Stimulated activated CD4-positive, alpha-beta T cell treated with anti-CD3 and anti-CD28 coated beads, Interleukin-4, amount 100 ng/mL, for 1 hour (primary cell): ENCODE measurements at places on chromosomes 16 and 17.
A peak's percentile ranks its signal among the peaks of the same experiment; 100 is the strongest.

GRCh38 chr17:34920676-34921075 lies 40.6 kb downstream of the CCT6B start:
- no peak for DNase-seq

DNA sequence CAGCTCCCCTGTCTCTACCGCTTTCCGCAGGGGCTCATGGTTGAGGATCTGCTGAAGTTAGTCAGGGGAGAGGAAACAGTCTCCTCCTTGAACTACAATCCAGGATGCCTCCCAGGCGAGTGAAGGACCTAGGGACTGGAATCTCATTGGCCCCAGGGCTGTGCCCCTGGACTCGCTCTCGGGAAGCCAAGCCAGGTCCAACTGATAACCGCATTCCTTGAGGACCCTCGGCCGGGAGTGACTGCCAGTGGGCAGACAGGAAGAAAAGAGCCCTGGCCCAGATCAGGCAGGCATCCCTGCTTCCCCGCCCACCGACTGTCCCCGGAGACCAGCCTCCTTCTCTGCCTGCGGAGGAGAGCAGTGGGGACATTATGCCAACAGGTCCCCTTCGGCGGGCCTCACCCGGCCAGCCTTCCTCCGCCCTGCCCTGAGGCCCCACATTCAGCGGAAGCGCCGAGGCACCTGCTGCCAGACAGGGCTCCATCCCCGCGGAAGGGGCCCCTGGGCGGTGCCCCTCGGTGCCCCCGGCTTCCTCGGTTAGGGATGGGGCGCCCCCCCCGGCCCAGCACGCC lies 776 bp downstream of the LRRC75A start:
- peak; percentile 18 for DNase-seq

DNA sequence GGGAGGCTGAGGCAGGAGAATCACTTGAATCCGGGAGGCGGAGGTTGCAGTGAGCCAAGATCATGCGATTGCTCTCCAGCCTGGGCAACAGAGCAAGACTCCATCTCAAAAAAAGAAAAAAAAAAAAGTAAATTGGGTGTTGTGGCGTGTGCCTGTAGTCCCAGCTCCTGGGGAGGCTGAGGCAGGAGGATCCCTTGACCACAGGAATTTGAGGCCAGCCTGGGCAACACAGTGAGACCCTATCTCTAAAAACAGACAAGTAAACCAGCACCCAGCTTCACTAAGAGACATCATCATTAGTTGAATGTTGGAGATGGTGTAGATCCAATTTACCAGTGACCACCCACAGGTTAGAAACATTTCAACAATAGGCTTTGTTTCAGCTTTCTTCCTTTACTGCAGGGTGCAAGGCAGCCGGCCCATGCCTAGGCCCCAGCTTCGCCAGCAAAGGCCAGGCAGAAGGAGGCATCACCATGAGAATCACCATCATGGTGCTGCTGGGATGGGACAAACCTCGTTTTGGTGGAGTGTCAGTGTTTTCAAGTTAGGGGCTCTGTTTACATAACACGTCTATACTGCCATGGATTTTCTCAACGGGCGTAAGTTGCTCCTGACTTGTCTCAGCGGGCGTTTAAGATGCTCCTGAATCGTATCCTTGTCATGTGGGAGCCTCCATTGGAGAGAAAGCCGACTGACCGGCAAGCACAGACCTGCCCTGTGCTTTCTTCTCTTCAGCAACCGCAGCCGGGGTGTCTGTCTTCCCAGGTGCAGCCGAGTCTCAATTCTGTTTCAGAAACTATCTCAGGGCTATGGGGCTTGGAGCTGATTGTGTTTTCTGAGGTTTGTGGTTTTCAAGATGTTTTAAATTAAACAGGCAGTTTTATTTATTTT lies 7.3 kb downstream of the TCF25 start:
- DNase-seq, result no peak

GRCh38 chr17:10798332-10798749 lies 5.6 kb downstream of the TMEM238L start:
- DNase-seq, result no peak

DNA sequence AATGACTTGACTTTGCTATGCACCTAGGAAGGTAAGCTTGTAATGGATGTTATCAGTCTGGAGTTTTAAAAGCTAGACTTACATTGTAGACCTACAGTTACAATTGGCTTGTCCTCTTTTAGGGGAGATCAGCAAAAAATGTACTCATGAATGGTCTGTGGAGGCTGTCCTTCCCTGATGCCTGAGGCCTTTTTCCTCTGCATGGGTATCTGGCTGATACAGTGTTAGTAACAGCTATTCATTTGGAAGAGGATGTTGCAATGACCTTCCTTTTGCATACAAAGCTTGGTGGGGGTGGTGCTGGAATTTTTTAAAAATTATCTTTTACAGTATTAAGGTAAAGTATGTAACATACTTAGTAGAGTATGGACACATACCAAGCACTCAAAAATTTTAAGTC lies 525.5 kb downstream of the KIF2B start:
- DNase-seq, result no peak

DNA sequence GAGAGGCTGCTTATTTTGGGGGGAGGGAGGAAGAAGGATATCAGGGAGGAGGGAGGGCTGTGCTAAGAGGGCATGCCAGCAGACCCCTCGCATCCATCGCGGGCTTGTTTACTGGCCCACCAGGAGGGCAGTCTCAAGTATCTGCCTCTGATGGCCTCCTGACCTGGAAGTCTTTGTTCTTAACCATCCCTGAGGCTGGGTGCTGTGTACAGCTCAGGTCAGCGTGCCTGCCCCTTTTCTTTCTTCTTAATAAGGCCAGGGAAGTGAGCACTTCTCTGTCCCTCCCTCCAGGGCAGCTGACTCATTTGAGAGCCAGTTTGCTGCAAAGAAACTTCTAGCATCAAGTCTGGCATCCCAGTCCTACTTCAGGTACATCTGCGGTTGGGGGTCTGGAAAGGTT lies 157.0 kb downstream of the CCDC182 start:
- no peak for DNase-seq

- DNase-seq, result no peak
Observed at GRCh38 chr16:26712876-26713275, 353.9 kb upstream of the C16orf82 start.

DNA sequence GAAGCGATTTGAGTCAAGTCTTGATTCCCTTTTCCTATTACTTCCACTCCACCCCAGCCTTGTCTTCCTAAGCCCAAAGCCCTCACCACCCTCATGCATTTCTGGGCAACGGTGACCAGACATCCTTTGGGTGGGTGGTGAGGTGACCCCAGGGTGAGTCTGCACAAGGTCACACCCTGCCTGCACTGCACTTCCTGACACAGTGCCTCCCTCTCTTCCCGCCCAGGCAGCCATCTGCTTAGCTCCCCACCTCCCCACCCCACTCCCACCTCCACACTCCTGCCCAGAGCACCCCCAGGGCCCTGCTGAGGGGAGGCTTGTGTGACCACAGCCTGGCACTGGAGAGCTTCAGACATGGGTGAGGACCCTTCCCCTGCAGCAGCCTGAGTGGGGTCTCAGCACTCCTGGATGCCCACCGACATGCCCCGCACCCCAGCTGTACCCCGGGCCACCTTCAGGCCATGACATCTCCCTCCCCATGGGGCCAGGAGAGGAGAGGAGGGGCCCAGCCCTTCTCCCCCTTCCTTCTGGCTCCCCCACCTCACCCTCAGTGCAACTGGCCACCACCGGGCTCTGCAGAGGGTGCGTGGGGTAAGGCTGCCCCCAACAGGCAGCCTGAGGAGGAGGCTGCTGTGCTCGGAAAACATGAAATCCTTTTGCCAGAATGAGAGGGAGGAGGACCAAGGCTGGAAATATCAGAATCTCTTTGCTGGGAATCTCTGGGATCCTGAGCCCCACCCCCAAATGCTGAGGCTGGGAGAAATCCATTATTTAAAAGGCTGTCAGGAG lies 68.6 kb downstream of the CCT6B start:
- no peak for DNase-seq

GRCh38 chr16:88926374-88926990 lies 50.5 kb downstream of the CBFA2T3 start:
- DNase-seq, result no peak

GRCh38 chr17:44155488-44155887 lies 13.8 kb downstream of the HROB start:
- DNase-seq, result no peak

DNA sequence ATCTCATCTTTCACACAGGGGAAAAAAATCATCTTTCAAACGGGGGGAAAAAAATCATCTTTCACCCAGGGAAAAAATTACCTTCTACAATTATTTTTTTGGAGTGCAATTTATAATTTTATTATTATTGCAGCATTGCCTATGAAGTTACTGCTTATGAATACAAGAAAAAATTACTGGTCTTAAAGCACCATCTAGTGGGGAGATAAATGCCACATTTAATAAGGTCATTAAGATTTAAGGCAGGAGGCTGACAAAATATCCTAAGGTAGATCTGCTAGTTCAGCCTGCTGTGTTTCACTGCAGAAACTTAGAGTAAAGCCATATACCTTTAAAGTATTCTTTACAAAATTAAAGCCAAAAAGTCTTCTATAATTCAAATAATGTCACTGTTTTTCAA lies 13.7 kb downstream of the SHCBP1 start:
- DNase-seq, result no peak

- DNase-seq, result peak; percentile 48
Observed at GRCh38 chr17:76145231-76146052, 4.4 kb upstream of the FOXJ1 start.
